Stimulated activated CD4-positive, alpha-beta T cell treated with anti-CD3 and anti-CD28 coated beads, TNF-alpha, amount 100 ng/mL, for 48 hours (primary cell): ENCODE measurements at places on chromosomes 2 and 18.
A peak's percentile ranks its signal among the peaks of the same experiment; 100 is the strongest.

DNA sequence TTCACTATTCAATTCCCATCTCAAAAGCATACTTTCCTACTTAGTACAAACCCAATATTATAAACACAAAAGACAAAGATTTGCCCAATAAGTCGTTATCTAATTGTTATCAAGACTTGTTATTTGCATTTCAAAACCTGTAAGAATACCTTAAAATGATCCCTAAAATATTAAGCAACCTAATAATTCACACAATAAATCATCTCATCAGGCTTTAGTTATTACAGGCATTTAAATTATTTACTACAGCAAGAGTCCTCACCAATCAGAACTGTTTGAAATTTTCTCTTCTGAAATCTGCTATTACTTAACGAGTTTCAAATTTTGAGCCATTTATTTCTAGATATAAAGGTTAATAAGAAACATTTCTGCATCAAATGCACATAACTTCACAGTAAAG lies 1.6 kb downstream of the CCDC88A start:
- DNase-seq, result no peak

DNA sequence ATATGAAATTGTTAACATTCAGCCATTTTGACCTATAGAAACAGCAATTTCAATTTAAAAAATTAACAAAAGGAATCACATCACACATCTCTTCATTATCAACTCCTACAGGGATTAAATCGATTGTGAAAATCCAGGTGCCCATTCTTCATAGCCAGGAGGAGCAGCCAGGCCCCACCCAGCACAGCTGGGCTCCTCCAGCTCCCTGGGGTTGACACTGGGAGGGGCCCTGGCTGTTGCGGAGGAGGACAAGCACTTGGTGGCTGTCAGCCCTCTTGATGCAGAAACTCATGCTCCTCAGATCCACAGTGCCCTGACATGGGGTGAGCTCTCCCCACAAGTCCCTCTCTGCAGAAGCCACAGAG lies 99.8 kb downstream of the FAM210A start:
- DNase-seq, result no peak

- DNase-seq, result no peak
These were observed 137.8 kb downstream of the PID1 start for GRCh38 chr2:229133155-229133772.

- no peak for DNase-seq
These were observed 9.7 kb downstream of the ERMN start for GRCh38 chr2:157315901-157316300.

DNA sequence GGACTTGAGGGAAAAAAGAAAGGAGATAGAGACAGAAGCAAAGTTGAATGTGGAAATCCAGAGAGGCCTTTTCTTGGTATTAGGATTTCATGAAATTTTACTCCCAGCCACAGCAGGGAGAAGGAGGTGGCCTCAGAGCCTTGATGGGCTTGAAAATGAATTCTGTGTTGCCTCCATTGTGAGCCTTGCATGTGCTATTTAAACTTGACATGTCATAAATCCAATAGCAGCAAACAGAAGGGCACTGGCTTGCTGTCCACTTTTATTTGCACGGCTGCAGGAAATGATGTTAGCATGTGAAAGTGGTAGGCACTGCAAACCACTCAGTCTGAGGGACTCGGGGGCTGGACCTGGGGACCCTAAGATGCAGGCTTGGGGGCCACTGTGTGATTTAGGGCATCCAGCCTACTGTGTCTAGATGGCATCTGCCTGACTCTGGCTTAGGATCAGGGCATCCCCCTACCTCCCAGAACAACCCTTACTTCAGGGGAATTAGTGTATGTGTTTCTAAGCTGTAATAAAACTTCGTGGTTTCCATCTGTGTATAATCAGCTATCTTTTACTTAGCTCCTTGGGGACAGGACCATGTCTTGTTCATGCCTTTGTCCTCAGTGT lies 139.1 kb upstream of the SKOR2 start:
- DNase-seq, result no peak

DNA sequence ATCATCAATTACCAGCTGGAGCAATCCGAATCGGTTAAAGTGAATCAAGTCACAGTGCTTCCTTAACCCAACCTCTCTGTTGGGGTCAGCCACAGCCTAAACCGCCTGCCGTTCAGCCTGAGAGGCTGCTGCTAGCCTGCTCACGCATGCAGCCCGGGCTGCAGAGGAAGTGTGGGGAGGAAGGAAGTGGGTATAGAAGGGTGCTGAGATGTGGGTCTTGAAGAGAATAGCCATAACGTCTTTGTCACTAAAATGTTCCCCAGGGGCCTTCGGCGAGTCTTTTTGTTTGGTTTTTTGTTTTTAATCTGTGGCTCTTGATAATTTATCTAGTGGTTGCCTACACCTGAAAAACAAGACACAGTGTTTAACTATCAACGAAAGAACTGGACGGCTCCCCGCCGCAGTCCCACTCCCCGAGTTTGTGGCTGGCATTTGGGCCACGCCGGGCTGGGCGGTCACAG lies 496 bp upstream of the ITGA4 start:
- DNase-seq, result peak; percentile 48

DNA sequence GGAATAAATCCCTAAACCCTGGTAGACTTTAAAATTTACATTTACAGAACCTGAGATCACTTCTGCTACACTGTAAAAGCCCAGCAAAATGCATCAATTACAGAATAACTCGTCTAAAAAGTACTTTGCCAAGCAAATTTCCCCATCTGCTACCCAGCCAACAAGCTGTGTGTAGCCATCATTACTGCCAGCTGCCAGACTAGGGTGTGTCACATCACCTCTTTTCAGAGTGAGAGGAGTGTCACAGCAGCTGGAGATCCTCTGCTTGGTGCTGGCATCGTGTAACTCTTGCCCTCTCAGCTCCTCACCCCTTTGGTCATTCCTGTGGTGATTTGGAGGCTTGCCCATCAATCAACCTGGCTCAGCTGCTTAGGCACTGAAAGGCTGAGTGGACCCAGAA lies 340.4 kb upstream of the MMADHC start:
- no peak for DNase-seq

DNA sequence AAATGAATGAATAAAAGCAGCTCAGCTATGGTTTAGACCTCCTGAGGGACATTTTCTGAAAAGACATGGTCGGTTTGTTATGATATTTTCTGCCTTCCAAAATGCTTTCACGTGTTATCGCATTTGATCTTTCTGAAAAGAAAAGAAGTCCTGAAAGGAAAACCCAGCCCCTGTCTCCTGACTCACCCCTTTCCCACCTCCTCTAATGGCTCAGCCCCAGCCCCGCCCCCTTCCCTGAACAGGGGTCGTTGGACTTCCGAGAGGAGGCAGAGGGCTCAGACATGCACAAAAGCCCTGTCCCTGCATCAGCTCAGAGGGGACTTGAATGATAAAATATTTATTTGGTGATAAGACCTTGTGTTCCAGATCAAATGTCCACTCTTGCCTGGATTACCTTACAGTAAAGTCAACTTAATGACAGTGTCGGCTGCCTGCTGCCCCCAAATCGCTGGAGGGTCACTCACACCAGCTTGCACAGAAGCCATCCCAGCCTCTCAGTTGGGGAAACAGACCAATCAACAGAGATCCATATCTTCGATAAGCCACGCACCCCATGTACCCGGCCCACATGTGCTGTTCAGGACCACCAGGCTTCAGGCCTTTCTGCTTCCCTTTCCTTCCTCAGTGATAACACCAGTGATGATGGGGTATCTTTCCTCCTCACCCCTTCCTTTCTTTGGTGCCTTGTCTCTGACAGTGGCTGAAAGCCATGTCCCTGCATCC lies 69.6 kb downstream of the CLHC1 start:
- DNase-seq, result no peak

DNA sequence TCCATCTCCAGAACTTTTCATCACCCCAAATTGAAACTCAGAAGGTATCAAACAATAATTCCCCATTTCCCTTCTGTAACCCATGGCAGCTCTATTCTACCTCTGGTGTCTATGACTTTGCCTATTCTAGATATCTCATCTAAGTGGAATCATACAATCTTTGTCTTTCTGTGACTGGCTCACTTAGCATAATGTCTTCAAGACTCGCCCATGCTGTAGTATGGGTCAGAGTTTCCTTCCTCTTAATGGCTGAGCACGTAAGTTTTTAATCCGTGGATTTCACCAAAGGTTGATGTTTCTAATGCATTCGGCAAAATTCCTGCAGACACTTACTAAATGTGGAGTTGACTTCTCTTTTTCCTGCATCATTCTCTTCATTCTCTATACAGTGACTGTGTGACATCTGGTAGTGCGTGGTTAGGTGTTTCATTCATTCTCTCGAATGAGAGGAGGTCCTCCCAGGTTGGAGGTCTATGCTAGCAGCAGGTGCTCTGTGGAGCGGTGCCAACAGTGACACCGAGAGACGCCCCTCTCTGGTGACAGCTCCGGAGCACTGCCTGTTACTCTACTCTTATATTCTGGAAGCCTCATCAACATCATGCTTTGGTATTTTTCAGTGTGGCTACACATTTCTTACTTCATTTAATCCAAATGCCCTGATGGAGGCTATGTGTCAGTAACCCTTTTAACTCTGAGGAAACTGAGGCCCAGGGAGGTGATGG lies 50.1 kb downstream of the ATOH8 start:
- DNase-seq, result no peak

- DNase-seq, result no peak
These were observed 623.1 kb downstream of the CCDC85A start for GRCh38 chr2:56806924-56807323.

GRCh38 chr2:240154606-240155005 lies 14.1 kb upstream of the OTOS start:
- no peak for DNase-seq

- DNase-seq, result no peak
These were observed 23.6 kb downstream of the NPPC start for GRCh38 chr2:231902598-231902997.

- no peak for DNase-seq
These were observed 216.5 kb downstream of the DYSF start for GRCh38 chr2:71669628-71670429.

DNA sequence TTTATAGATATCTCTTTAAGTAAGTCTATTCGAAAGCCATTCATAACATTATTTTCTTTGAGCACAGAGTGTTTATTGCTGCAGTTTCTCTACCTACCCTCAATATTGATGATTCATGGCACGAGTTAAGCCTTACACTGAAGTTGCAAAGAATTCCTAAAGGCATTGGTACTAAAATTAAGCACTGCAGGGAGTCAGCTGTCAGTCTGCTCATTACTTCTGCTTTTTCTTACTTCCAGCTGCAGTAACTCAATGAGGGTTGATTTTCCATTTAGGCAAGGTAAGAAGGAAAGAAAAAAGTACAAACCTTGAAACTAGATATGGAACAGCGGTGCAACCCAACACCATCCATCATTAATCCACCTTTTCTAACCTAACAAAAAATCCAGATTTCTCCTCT lies 65.2 kb downstream of the RNF152 start:
- no peak for DNase-seq

DNA sequence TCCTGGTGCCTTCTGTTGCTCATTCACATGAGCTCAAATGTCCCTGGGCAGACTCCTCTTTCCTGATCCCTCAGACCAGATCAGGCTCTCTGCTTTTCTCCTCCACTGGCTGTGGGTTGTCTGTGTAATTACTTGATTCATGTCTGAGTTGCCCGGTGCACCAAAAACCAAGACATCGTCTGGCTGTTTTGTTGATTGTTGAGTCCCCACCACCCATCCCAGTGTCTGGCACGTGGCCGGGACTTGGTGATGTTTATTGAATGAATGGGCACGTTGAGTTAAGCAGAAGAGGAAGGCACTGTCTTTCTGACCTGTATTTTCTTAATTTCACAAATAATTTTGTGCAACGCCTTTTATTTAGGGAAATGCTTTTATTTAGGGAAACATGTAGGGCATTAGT lies 499.1 kb upstream of the HS6ST1 start:
- DNase-seq, result no peak

DNA sequence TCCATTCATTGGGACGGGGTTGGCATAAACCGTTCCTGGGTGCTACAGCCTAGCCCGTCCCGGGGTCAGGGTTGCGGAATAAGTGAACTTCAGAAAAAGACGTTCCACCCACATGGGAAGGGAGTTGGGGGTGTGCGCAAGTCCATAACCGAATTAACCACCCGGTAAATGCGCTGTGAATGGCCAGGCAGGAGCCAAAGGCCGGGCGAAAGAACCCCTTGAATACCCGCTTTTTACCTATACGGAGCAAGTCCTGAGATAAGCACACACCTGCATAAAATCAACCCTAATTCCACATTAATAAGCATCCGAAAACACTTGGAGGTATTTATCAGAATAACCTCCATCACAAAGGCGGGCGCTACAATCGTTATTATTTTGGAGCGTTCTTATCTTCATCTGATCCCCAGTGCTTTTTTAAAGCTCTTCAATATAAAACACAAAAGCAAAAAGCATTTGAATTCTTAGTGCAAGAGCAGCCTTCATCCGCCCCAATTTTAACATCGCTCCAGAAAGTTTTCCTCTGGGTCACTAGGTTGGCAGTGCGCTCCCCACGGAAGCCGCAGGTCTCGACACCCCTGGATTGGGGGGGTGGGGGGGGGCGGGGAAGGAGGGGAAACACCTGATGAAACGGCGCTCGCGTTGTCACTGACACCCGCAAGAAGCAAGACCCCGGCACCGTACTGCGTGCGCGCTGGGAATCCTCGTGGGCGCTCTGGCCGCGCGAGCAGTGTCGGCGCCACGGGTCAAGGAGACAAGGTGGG lies 1.2 kb downstream of the SATB2 start:
- DNase-seq, result no peak

GRCh38 chr2:155176345-155176744 lies 477.9 kb downstream of the KCNJ3 start:
- no peak for DNase-seq

DNA sequence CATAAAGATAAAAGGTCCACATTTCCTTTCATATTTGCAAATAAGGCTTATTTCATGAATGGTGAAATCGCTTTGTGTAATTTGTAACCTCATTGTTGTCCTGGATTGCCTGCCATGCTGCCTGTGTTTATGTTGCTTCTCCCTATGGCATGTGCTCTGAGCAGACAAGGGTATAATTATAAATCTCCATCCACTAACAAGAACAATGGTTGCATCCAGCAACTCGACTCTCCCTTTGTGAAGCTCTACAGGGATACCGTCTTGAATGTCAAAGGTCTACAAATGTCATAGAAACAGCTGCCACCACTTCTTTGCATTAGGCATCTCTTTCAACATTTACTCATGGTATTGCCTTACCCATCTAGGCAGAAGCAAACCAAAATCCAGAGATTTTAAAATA lies 209.6 kb downstream of the SLC8A1 start:
- no peak for DNase-seq

- DNase-seq, result no peak
These were observed 453.0 kb downstream of the GALR1 start for GRCh38 chr18:77702686-77703085.

DNA sequence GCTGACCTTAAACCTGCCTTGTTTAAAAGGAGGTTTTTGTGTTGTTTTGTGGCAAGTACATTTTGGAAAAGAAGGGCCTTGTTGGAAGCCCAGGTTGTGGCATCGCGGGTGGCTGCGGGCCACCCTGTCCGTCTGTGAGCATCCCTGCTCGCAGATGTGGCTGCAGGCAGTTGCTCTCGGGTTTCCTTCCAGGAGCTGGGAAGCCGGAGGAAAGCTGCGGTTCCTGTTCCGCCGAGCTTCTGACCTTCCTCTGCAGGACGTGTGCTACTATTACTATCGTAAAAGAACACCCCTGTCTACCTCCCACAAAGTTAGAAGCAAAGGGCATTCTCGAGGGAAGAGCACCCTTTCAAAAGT lies 766 bp downstream of the MFF start:
- DNase-seq, result no peak
